ENCODE measurements at places on chromosomes 2 and 18.

- no peak for DNase-seq
These were observed 35.1 kb downstream of the MYO7B start for GRCh38 chr2:127570282-127571250.

DNA sequence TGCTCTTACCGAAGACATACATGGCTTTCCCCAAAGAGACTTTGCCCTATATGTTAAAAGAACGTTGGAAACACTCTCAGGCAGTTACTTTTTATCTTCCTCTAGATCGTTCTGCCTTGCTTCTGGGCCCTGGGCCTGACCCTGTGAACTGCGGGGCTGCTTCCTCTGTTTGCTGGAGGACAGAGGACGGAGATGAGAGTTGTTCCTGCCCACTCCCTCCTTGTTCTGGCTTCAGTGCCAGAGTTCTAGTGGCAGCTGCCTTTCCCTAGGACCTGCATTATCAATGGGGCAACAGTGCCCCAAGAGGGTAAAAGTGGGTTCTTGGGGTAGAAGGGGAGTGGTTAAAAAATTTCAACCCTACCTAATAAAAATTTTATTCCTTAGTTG lies 6.5 kb upstream of the FN1 start:
- DNase-seq: no peak

DNA sequence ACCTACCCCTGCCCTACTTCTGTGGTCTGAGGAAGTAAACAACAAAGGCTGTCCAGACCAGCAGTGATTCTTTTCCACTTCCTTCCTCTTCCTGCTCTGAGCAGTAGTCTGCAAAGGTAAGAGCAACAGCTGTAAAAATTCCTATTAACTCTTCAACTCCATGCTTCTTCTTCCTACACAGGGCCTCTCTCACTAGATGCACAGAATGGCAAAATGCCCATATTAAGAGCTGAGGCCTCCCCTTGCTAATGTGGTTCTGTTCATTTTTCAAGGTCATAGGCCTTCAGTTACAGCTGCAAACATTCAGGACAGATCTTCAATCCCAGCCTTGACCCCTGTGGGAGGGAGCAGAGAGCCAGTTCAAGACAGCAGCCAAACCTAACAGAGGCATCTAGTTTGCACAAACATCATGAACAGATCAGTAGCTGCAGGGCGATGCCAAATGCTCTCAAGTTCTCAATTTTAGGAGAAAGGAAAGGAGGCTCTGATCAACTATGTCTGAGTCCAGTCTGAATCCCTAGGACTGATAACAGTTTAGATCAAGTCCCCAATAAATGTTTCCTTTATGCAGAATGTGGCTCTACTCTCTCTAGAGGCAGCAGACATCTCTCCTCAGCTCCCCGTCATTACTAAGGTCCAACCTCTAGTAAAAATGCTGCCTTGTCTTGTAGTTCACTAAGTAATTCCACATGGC lies 20.9 kb downstream of the SLC40A1 start:
- DNase-seq: no peak

DNA sequence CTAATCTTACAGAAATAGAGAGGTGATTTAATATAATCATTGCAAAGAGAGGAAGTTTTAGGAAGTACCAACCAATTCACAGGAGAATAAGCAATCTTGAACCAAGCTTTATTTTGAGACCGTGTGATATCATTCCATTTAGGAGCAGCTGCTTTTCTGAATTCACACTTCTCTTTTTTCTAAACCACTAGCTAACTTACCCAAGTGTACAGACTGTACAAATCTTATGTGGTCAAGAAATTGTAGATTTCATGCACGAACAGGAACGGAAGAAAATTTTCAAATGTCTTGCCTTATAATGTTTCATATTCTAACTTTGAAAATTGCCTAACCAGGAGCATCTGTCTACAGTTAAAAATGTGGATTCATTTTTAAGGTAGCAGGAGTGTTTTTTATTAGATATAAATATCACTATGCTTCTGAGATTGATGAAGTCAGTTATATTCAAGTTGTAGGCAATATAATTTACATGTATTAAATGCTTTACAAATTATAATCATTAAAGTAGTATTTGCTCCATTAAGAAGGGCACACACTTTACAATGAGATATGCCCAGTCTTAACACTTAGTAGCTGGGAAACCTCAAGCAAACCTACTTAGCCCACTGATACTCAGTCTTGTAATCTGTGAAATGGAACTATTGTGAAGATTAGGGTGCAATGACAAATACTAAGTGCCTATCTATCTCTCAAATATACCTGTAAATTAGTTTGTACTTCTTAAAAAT lies 302.2 kb upstream of the STON1 start:
- no peak for DNase-seq

DNA sequence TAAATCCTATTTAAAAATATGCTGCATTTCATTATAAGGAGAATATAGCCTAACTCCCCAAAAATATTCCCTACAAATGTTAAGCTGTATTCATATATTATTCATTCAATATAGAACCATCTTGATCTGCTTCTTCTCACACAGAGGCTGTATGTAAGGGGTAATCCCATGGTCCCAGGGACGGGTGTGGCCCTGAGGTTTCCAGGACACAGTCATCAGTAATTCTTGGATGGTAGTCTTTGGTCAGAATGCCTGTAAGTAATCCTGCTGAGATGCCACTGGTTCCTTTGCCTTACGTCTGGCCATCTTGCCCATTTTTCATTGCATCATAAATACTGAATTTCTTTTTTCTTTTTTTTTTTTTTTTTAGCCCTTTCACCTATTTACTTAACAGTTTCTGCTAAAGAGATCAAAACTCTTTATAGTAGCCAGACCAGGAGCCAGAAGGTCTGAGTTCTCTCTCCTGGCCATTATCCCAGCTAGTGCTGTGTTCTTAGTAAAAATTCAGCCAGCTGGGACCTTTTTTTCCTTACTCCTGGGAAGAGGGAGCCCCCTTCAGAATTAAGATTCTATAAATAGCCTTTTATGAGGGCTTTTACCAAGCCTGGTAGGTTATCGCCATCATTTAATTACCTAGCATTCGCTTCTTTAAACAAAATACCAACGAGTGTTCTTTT lies 134.9 kb downstream of the SOX11 start:
- peak; percentile 36 for DNase-seq

DNA sequence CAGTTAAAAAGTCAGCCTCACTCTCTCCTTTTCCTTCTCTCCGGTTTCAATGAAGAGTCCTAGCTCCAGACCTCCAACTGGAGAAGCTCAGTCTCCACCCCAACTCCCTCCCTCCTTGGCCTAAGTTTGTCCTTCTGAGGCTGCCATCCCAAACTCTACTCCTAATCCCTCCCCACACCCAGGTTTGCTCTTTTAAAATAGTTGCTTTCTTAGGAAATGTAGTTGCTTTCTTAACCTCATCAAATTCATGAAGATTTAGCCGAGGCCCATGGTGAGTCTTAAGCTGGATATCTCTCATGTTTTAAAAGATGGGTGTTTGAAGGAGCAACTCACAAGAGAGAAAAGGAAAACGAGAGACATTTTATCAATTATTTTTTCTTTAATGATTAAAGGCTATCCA lies 937 bp upstream of the LANCL1 start:
- DNase-seq: peak; percentile 57

DNA sequence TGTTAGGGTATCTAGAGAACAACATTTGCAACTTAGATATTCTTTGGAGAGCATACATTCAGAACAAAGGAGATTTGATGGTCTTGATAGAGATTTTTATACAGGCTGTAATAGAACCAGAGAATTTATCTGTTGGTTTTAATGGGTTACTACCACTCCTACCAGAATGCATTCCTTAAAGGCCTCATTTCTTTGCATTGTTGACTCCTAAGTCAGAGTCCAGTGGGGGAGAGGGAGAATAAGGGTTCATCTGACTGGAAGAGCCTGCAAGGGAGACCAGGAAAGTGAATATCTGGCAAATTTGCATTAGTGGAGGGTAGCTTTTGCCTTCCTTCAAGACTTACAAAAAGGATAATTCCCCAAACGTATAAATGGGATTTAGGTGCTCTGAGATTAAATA lies 29.7 kb downstream of the AGPS start:
- DNase-seq: no peak

DNA sequence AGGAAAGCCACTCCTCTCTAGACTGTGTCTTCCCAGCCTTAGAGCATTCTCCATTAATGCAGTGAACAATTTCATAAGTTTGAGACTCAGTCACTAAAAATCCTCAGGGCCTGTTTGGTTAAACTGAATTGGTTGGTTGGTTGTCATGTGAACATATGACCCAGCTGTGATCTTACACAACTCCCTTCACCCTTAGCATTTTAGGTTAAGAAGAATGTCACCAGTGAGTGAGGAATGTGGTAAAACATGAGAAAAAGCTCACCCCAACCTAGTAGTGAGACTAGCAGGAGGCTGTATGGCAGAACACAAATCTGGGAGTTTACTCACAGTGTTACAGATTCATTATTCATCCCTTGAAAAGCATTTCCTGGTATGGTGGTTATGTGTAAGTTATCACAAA lies 32.4 kb downstream of the LHCGR start:
- DNase-seq: no peak

GRCh38 chr2:238945433-238946150 lies 97.7 kb downstream of the TWIST2 start:
- DNase-seq: no peak

GRCh38 chr2:65525616-65526231 lies 93.3 kb upstream of the SPRED2 start:
- no peak for DNase-seq

DNA sequence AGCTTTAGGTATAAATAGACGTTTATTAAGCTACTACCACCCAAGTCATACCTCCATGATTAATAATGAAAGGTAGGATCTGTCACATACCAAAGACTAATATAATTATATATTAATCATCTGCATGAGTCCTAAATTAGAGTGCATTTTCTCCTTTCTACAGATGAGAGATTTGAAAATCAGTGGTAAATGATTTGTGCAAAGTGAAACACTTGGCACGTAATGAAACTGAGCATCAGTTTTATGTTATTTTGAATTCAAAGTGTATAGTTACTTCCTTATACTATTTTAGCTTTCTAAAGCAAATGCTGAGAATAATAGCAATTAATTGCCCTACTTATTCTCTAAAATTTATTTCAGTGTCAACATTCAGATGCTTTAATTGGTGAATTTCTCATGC lies 615.3 kb downstream of the TRIB2 start:
- no peak for DNase-seq

- no peak for DNase-seq
These were observed 21.1 kb downstream of the METTL8 start for GRCh38 chr2:171412571-171413175.

- no peak for DNase-seq
These were observed 122.2 kb downstream of the ACKR3 start for GRCh38 chr2:236691799-236692167.

DNA sequence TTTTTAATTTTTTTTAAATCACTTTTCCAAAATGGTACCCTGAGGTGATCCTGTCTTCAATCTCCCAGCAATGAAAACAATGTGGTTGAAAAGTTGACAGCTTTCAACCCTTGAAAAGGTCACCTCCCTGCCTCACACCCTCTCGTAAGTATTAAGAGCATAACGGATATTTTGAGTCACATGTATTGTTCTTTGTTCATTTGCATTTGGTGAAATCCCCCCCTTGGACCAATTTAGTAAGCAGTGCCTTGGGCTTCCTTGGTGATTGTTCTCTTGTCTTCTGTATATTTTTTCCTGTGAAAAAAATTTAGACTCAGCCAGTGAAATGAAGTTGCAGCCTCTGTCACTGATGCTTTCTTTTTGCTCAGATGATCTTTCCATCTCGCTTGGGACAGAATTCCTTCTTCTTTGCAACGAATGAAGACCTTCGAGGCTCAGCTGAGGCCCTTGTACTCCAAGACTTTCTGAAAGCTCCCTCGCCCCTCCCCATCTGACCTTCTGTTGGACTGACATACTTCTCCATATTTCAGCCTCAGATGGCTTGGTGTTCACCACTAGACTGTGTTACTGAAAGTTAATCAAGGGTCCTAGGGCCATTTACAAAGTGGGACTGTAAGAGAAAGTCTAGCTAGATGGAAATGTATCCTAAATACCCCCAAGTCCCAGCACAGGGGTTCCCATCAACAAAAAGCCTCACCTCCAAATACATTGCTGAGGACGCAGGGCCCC lies 158.4 kb downstream of the BCL2 start:
- no peak for DNase-seq

DNA sequence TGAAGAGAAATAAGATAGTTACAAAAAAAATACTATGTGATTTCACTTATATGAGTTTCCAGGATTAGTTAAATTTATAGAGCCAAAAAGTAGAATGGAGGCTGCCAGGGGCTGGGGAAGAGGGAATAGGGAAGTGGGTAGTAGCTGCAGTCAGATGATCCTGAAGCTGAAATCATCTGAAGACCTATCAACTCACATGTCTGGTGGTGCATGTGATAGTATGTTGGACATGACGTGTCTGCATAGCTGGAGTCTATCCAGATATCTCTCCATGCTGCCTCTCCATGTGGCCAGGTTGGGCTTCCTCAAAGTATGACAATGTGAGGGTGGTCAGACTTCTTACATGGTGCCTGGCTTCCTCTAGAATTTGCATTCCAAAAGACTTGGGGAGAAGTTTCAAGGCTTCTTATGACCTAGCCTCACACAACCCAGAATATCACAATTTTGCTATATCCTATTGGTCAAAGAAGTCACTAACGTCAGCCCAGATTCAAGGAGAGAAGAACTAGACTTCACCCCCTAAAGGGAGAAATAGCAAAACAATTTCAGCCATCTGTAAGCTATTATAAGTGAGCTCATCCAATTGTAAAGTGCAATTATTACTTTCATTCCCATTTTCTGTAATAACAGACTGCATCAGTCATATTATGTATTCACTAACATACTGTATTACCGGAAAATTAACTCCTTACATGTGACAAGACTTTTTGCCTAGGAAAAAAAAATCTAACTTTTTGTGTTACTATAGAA lies 14.0 kb upstream of the ZNF396 start:
- DNase-seq: no peak

DNA sequence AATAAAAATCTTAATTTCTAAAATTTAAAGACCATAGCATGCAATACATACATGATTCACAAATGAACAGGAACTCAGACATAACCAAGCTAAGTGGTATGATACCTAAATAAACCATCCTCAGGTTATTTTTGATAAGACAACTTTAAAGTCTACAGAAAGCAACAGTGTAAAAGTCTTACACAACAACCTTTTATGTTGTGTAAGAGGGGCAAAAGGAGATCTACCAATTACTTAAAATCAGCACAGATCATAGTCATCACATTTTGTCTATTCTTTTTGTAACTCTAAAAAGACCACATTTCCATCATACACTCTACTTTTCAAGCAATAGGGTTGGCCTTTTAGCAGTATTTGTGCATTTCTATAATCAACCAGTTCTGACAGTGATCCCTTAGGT lies 16.3 kb downstream of the SP3 start:
- DNase-seq: no peak

GRCh38 chr2:112582314-112582746 lies 2.1 kb upstream of the CHCHD5 start:
- DNase-seq: peak; percentile 41

All from D341Med (cell line).